Stimulated activated CD8-positive, alpha-beta memory T cell treated with anti-CD3 and anti-CD28 coated beads, Interleukin-15, amount 100 ng/mL, for 4 hours (primary cell): ENCODE measurements at places on chromosomes 2 and 18.
A peak's percentile ranks its signal among the peaks of the same experiment; 100 is the strongest.

GRCh38 chr2:240637901-240638345 lies 12.6 kb downstream of the GPR35 start:
- DNase-seq, result no peak

- no peak for DNase-seq
These were observed 216.1 kb downstream of the DPP4 start for GRCh38 chr2:161857920-161858319.

GRCh38 chr2:82731824-82732223 lies 1727.3 kb downstream of the SUCLG1 start:
- DNase-seq, result no peak

- no peak for DNase-seq
These were observed 588.0 kb upstream of the NRXN1 start for GRCh38 chr2:51619961-51620360.

GRCh38 chr18:78677483-78678317 lies 301.9 kb upstream of the SALL3 start:
- no peak for DNase-seq

- no peak for DNase-seq
These were observed 281.2 kb upstream of the LYPD1 start for GRCh38 chr2:132951008-132951714.

- no peak for DNase-seq
These were observed 68.1 kb downstream of the WDSUB1 start for GRCh38 chr2:159218389-159218788.

DNA sequence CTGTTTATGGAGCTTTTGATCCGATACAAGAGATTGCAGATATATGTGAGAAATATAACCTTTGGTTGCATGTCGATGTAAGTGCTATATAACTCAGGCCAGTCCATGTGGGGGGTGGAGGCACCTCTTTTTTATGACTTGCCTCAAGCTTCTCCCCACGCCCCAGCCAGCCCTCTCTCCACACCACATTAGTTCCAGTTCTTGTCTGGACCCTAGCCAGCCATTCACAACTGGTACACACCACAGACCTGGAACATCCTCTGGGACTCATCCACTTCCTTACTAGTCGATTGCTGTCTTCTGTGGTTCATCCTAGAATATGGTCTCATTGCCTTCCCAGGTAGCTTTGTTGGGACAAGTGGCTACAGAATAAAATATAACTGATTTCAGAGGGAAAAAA lies 31.0 kb downstream of the GAD1 start:
- no peak for DNase-seq

DNA sequence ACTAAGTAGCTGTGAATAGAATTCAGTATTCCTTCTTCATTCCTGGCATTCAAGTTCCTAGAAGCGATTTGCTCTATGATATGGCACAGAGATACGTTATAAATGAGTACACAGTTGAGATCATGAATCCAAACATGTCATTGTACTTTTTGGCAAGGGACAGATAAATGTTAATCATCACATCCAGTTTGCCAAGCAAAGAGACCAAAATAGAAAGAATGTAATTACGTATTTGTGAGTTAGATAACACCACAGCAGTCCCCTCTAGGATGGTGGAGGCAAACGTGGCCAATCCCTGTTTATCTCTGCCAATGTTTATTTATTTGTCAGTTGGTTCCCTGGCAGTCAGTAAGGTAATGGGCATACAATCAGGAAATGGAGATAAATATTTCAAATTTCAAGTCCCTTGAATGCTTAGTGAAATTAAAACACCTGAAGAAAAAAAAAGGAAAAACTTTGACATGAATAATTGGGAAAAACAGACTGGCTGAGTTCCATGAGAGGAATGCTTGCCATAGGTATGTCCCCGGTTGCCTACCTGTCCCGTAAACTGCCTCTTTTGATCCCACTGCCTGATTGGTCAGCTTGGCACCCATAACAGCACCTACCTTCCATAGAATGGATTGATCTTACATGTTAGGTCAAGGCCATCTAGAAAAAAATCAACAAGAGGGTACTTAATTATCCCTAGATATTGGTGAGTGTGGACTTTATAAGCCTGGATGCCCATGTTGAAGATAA lies 451.1 kb upstream of the NETO1 start:
- DNase-seq, result no peak

- DNase-seq, result no peak
These were observed 49.4 kb downstream of the NBAS start for GRCh38 chr2:15511686-15512085.

GRCh38 chr2:17617516-17617915 lies 77.0 kb downstream of the VSNL1 start:
- DNase-seq, result no peak

DNA sequence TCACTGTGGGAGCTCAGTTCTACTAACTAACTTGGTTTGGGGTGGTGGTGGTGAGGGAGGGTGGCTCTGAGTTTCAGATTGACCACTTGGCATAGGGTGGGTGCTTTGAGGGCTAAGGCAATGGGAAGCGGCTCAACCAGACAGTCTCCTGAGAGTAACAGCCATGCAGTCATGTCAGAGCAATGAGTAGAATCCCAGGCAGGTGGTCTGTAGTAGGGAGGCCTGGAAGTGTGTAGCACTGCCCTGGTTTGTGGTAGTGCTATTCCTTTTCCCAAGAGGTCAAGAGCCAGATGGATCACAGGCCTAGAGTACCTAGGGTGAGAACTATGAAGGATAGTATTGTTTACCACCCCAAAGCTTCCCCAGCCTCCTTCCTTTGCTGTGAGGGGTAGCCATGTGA lies 18.7 kb upstream of the RAPH1 start:
- no peak for DNase-seq

GRCh38 chr2:33909945-33910695 lies 311.0 kb upstream of the FAM98A start:
- no peak for DNase-seq

DNA sequence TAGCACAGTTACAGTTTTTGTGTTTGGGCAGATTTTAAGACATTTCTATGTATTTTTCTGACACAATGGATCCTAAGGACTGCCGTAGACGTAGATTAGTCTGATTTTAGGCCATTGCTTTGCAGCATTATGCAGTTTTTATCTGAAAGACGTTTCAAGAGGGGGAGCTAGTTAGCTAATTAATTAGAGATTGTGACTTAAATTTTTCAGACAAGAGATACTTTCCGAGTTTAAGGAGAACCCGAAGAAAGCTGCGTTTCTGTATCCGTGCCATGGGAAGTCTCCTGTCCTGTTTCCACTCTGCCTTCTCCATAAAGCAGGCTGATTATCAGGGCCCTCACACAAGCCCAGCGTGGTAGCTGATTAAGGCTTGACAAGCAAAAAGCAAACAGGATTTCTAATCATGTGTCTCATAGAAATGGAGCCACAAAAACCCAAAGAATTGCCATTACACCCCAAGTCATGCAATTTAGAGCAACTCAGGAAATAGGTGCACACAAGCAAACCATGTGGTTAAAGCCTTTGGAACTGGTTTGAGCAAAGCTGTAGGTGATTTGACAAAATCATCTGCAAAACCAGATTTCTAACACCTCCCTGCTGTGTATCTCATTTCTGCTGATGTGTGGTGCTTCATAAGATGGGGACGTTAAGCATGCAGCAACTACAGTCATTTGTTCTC lies 808.1 kb downstream of the RNF144A start:
- DNase-seq, result no peak

GRCh38 chr2:96773922-96774321 lies 13.2 kb downstream of the CNNM4 start:
- DNase-seq, result peak; percentile 17

DNA sequence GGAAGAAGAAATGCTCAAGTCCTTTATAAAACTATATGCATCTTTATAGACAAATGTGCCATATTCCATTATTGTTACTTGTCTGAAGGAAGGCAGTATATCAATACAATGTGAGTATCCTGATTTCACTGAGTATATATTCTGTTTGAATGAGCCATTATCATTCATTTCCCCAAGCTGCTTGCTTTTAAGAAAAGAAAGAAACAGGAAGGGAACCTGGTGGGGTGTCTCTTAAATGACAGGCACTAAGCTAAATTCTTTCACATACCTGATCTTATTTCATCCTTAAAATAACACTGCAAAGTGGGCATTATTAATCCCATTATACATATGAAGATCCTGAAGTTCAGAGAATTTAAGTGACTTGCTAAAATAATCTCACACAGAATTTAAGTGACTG lies 307.9 kb downstream of the SLC8A1 start:
- no peak for DNase-seq

GRCh38 chr2:66346231-66346664 lies 88.7 kb upstream of the MEIS1 start:
- no peak for DNase-seq

DNA sequence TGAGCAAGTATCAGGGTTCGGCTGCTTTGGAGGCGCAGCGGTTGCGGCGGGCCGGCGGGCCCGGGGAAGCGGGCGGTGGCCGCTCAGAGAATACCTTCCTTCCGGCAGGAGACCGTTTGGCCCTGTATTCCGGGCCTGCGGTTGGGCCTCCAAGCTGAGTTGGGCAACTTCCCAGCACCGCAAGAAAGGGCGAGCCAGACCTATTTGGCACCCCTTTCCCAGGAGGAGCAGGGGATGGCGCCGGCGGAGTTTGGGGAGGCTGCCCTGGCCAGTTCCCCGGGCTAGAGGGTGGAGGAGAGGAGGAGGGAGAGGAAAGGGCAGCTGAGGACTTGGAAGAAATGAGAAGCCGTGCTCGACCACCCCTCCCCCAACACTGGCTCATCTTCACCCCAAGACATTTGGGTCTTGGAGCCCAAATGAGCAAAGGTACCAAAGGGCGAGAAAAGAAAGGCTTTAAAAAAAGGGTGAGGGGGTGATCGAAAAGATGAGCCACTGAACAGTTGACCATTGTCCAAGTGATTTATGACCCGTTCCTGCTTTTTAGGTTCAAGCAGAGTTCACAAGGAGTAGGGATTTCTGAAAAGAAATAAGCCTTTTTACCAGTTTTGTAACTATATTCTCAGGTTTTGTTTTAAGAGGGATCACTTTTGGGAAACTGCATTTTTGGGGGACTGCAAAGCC lies 8.4 kb downstream of the HOXD3 start:
- no peak for DNase-seq

- DNase-seq, result no peak
These were observed 405.2 kb downstream of the ZEB2 start for GRCh38 chr2:144114760-144115159.

DNA sequence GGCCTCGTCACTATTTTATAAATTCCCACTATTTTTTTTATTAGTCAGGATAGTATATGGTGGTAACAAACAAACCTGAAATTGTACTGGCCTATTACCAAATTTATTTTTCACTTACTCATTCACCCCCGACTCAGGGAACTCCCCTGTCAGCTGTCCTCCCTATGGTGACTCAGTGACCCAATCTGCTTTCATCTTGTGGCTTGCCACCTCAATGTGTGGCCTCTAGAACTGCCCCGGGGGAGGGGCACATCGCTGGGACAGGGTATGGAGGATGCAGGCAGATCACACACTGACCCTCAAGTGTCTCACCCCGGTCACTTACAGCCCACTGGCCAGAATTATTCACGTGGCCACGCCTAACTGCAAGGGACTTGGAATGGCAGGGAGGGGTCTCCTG lies 71.6 kb downstream of the ACTR2 start:
- DNase-seq, result peak; percentile 9

- no peak for DNase-seq
These were observed 108.9 kb upstream of the CDC42EP3 start for GRCh38 chr2:37780387-37780676.

DNA sequence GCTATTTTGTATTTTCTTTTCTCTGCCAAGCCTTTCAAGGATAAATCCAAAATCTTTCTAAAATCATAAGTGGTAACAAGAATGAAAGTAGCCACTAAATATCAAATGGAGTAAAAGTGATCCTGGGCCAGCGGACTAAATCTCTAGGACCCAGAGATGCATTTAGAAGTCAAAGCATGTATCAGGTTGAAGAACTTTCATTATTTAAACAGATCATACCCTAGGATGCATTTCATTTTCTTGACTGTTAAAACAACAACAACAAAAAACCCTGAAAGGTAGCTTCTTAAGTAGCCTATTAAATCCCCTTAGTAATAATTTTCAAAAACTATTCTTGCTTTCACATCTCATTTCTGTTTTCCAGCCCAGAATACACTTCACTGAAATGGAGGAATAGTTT lies 4.8 kb upstream of the POU3F3 start:
- DNase-seq, result no peak

DNA sequence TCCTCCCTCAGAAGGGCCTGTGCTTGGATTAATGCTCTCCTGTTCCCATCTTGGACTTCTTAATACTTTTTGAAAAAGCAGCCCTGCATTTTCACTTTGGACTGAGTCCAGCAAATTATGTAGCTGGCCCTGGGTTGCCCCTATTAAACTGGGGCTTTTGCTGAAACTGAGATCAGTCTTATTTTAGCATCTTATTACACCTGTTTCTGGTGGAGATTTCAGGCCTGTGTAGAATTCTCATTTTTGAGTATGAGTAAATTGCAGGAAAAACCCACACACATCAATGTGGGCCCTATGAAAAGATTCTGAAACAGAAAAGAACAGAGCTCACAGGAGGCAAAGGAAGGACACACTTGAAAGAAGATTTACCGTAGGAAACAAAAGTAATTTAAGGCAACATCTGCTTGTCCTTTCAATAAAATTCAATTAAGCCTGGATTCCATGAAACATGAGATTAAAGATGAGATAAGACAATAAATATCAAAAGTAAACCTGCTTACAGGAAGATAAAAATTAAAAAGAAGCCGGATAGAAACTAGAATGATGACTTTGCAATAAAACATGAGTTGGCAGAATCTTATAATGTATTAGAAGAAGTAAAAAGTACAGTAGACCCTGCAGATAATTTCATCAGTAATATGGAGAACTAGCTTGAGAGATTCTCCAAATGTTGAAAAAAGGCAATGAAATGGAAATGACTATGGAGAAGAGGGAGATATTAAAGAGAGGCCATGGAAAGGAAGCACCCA lies 90.7 kb upstream of the GCFC2 start:
- no peak for DNase-seq

GRCh38 chr2:135853401-135853800 lies 16.4 kb upstream of the LCT start:
- no peak for DNase-seq

GRCh38 chr2:181585732-181586131 lies 71.2 kb downstream of the CERKL start:
- no peak for DNase-seq

- DNase-seq, result no peak
These were observed 17.9 kb upstream of the OTOF start for GRCh38 chr2:26495705-26496297.
